ENCODE measurements at places on chromosomes 1 and 21. TPM values are rescaled to one million over a fixed set of nuclear protein-coding genes. Genes with fewer than 3 reads are reported as not detected.

HORMAD1 gene
- not detected for total RNA-seq

PLA2G2C gene
- not detected for total RNA-seq

CFAP107 gene
- total RNA-seq, result not detected

- peak; percentile 69 for DNase-seq
Measured at GRCh38 chr1:24111996-24112779, at the start of gene MYOM3. Gene MYOM3 (minus strand): TSS chr1:24112135. CDS start chr1:24108636, 3,499 bp downstream.

Measured in renal cortical epithelial cell (primary cell).